Liver (tissue), 10 donors: ENCODE measurements at places on chromosomes 7 and 10. TPM values are rescaled to one million over a fixed set of nuclear protein-coding genes. Genes with fewer than 3 reads are reported as not detected.

HERPUD2 gene
- 22.0 TPM for total RNA-seq

DNA sequence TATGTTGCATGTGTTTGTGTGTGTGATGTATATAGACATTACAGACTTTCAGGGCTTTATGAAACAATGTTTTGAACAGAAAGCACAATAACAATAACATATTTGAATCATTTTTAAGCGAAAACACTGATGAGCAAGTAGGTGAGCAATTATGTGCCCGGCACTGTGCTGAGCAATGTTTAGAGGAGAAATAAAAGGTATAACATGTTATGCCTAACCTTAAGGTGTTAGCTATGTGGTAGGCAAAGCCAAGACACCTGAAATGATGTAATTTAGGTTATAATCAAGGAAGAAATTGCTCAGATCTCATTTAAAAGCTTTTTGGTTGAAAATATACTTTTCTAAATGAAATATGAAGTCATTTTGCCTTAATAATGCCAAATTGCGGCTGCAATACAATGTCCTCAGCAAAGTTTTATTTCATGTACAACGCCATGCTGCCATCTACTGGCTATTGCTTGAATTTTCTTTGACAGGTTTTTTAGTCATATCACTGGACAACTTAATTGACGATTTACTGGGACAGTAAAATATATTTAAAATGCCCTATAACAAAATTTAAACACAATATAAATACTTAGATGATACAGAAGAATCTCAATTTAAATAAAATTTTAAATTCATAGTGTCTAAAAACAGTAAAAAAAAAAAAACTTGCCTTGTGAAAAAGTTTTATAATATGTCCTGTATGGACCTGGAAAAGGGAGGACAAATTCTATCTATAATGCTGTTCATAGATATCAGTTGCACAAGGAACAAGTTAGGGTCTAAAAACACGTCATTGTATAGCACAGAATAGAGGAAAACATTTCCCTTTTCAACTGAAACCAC, 131.1 kb upstream of the CDK1 start:
- no peak for DNase-seq
- H3K27me3 ChIP-seq, result no peaks in the 10 kb centered on the region
- H3K4me1 ChIP-seq, result no peaks in the 10 kb centered on the region
- H3K27ac ChIP-seq, result no peak overlapping the region
- H3K36me3 ChIP-seq, result no peaks in the 10 kb centered on the region

- H3K27ac ChIP-seq, result no peak overlapping the region
- no peaks in the 10 kb centered on the region for H3K27me3 ChIP-seq
- no peak overlapping the region for H3K4me3 ChIP-seq
- DNase-seq, result no peak
These were observed 47.7 kb upstream of the TRIL start for GRCh38 chr7:29005829-29006228.

DNA sequence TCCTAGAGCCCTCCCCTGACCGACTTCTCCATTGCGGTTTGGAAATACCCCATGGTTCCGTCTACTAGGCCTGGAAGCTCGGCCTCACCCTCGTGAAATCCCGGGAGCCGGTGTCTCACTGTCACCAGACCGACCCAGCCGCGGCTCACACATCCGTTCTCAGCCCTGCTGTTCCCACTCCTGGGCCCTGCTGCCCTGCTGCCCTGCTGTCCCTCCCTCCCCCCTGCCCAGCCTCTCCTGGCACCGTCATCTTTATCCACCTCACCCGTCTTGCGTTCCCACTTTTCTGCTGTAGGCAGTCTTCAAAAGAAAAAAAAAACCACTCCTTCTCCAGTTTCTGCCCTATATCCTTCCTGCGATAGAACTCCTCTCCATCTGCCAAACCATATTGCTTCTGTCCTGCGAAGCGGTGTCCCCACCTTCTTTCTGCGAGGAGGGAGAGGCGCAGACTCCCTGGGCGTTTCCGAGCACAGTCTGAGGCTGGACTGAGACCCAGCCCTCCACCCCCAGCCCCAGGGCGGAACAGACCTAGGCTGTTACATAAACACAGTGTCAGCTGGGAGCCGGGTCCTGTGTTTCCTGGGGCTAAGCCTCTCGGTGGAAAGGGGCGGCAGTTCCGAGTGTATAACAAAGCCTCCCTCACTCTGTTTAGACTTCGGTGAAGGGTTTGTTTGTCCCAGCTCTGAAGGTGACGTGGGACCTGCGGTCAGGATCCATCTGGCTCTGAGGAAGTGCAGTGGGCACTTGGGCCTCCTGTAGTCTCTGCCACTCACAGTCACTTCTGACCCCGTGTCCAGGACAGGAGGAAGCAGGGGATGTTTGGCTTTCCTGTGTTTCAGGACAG, 2.8 kb downstream of the AGAP3 start:
- no peaks in the 10 kb centered on the region for H3K27me3 ChIP-seq
- H3K36me3 ChIP-seq, result peaks cover 2% of the 10 kb centered on the region
- DNase-seq, result no peak
- H3K4me3 ChIP-seq, result peak overlapping the region; percentile 75
- peaks cover 48% of the 10 kb centered on the region for H3K4me1 ChIP-seq
- H3K27ac ChIP-seq, result peak overlapping the region; percentile 81

DNA sequence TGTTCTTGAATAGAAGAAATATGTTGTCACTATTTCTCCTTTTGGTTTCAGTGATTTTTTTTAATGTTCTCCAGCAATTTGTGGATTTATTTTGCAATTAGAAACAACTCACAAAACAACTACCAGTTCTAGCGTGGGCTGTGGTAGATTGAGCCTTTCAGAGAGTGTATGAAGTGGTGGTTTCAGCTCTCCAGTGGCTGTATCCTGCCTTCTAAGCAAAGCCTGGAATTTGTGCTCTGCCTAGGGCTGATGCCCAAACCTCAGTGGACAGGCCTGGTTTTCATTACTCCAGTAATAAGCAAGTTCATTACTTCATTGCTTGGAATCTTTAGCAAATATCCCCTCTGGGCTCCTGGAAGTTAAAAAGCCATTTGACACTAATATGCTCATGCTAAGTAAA, 35.9 kb downstream of the APBB1IP start:
- no peaks in the 10 kb centered on the region for H3K4me1 ChIP-seq
- H3K36me3 ChIP-seq, result no peaks in the 10 kb centered on the region
- H3K4me3 ChIP-seq, result no peak overlapping the region
- H3K27me3 ChIP-seq, result no peaks in the 10 kb centered on the region
